ENCODE measurements at places on chromosomes 2 and 18. TPM values are rescaled to one million over a fixed set of nuclear protein-coding genes. Genes with fewer than 3 reads are reported as not detected.

The LIPG gene
- total RNA-seq = 40.8 TPM

The MAB21L4 gene
- 20.7 TPM for total RNA-seq

The C1QL2 gene
- total RNA-seq = not detected

The ANKRD30BL gene
- not detected for total RNA-seq

The GEN1 gene
- 11.1 TPM for total RNA-seq

The THOC1 gene
- 35.6 TPM for total RNA-seq

The CROCC2 gene
- total RNA-seq = not detected

The BMP10 gene
- total RNA-seq = not detected

The UGT1A4 gene
- 0.33 TPM for total RNA-seq

The CWC22 gene
- 14.3 TPM for total RNA-seq

The PKDCC gene
- 0.78 TPM for total RNA-seq

The TEX51 gene
- not detected for total RNA-seq

The IDH1 gene
- 106 TPM for total RNA-seq

The LHCGR gene
- total RNA-seq = not detected

The MOGAT1 gene
- not detected for total RNA-seq

The SNORC gene
- 0.88 TPM for total RNA-seq

The CAPN14 gene
- total RNA-seq = 4.0 TPM

The ACKR3 gene
- total RNA-seq = 23.9 TPM

The AGXT gene
- total RNA-seq = not detected

The ERFE gene
- total RNA-seq = 2.0 TPM

The COLEC11 gene
- total RNA-seq = not detected

The AP1S3 gene
- total RNA-seq = 75.5 TPM

The MAP3K19 gene
- total RNA-seq = not detected

The ASPRV1 gene
- not detected for total RNA-seq

The REEP1 gene
- not detected for total RNA-seq

The DYNAP gene
- not detected for total RNA-seq

The GALNT14 gene
- 22.8 TPM for total RNA-seq

The FKBP7 gene
- 6.9 TPM for total RNA-seq

The ELOA2 gene
- not detected for total RNA-seq

The APCDD1 gene
- total RNA-seq = 0.35 TPM

The GPC1 gene
- 210 TPM for total RNA-seq

The MC4R gene
- not detected for total RNA-seq

The OSBPL6 gene
- total RNA-seq = 1.6 TPM

The CHRNG gene
- total RNA-seq = not detected

The CFC1 gene
- not detected for total RNA-seq

The TEKT4 gene
- total RNA-seq = not detected

The BOD1L2 gene
- not detected for total RNA-seq

The DNER gene
- total RNA-seq = 5.1 TPM

The RMDN2 gene
- total RNA-seq = 4.1 TPM

The AKAIN1 gene
- total RNA-seq = not detected

The SLC9A2 gene
- total RNA-seq = 0.07 TPM

The TMEM169 gene
- 3.2 TPM for total RNA-seq

The AOX1 gene
- 3.7 TPM for total RNA-seq

The AQP12A gene
- not detected for total RNA-seq

The IL36B gene
- not detected for total RNA-seq

The ITPRIPL1 gene
- total RNA-seq = 0.99 TPM

The C2orf80 gene
- total RNA-seq = not detected

The ALKAL2 gene
- not detected for total RNA-seq

The PLCD4 gene
- total RNA-seq = 2.6 TPM

The TMBIM1 gene
- 422 TPM for total RNA-seq

The L3MBTL4 gene
- total RNA-seq = 0.05 TPM

The FIGN gene
- 1.2 TPM for total RNA-seq

The CAMKMT gene
- 11.6 TPM for total RNA-seq

The EGR4 gene
- not detected for total RNA-seq

The GALR1 gene
- total RNA-seq = not detected

The KCNJ13 gene
- not detected for total RNA-seq
